ENCODE measurements at places on chromosomes 6 and 20. TPM values are rescaled to one million over a fixed set of nuclear protein-coding genes. Genes with fewer than 3 reads are reported as not detected.

The CST3 gene
- total RNA-seq = 192 TPM

The MEI4 gene
- total RNA-seq = not detected

The CALHM5 gene
- total RNA-seq = 4.0 TPM

The KCNQ5 gene
- 1.2 TPM for total RNA-seq

The UST gene
- total RNA-seq = 19.5 TPM

The ZNF165 gene
- total RNA-seq = 0.37 TPM

The CFB gene
- total RNA-seq = 10.7 TPM

The SLC4A11 gene
- total RNA-seq = 0.37 TPM

The ZSCAN16 gene
- total RNA-seq = 2.2 TPM

The BACH2 gene
- 0.59 TPM for total RNA-seq

The CHRNA4 gene
- not detected for total RNA-seq

The TPD52L1 gene
- 0.59 TPM for total RNA-seq

The DZANK1 gene
- total RNA-seq = 1.2 TPM

The STMND1 gene
- total RNA-seq = not detected

The ADAM33 gene
- 101 TPM for total RNA-seq

The TINAG gene
- total RNA-seq = not detected

The TMEM244 gene
- total RNA-seq = 0.78 TPM

The BCAS1 gene
- 0.37 TPM for total RNA-seq

The COMMD7 gene
- total RNA-seq = 44.1 TPM

The TTK gene
- total RNA-seq = 42.4 TPM

The SLC22A7 gene
- total RNA-seq = not detected

The IRAK1BP1 gene
- total RNA-seq = 7.4 TPM

The TCF21 gene
- 0.20 TPM for total RNA-seq

All from subcutaneous preadipocyte (primary cell).